MM.1S (cell line): ENCODE measurements at places on chromosomes 1 and 21.

GRCh38 chr1:89890085-89890752, 69.4 kb downstream of the LRRC8D start:
- DNase-seq, result no peak

GRCh38 chr21:37675202-37675801, 241.0 kb downstream of the KCNJ6 start:
- DNase-seq, result peak; percentile 82

GRCh38 chr21:27306791-27307775, 340.2 kb upstream of the ADAMTS5 start:
- DNase-seq, result no peak

DNA sequence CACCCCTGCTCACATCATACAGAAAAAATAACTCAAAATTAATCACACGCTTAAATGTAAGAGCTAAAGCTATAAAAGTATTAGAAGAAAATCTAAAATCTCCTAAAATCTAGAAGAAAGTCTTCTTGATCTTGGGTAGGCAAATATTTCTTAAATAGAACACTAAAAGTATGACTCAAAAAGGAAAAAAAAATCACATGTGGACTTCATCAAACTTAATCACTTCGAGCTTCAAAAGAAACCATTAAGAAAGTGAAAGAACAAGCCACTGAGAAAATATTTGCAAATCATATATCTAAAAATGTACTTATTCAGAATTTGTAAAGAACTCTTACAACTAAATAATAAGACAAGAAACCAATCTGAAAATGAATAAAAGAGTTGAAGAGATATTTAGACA, 32.7 kb downstream of the LRRC52 start:
- DNase-seq, result peak; percentile 44

GRCh38 chr1:101139821-101140718, 96.7 kb upstream of the S1PR1 start:
- DNase-seq, result no peak

DNA sequence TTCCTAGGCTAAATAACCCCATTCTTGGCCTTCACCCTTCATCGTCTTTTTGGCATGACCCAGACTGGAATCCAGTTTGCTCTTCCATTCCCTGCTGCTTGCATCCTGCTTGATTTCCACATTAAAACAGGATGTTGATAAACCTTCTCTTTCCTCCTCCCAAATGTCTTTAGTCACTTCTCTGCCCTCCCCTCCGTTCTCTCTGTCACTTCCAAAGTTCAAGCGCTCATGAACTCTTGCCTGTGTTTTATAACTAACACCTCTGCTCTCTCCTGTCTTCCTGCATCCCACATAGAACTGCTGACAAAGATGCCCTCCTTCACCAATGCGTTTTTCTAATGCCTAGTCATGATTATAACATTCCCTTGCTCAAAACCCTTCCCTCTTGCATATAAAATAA, 65.6 kb upstream of the SLC44A3 start:
- no peak for DNase-seq

DNA sequence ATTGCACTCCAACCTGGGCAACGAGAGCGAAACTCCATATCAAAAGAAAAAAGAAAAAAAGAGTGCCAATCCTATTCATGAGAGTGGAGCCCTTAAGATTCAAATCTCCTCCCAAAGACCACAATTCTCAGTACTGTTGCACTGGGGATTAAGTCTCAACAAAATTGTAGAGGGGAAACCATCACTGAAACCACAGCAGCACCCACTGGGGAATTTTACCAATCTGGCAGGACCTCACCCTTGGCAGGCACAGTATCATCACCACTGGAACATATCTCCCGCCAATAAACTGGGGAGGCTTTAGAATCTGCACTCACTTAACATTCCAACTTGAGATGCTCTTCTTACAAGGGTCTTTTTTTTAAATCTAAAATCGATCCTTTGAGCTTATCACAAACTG, 41.0 kb downstream of the LRRC40 start:
- no peak for DNase-seq

- no peak for DNase-seq
These were observed 93.4 kb downstream of the TGFBR3 start for GRCh38 chr1:91792489-91793071.

DNA sequence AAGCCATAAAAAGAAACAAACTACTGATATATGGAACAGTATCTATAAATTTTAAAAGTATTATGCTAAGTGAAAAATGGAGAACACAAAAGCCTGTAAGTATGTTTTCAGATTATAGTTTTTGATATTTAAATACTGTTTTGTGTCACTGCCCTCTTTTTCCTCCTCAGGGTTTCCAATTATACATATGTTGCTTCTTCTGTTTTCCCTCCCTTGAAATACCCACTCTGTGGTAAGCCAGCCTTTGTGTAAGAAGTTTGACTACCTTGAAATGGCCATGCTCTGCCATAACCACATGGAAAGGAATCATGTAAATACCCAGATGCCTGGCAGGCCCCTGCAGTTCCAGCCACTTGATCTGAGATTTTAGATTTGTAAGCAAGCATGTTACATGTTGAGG, 248.3 kb downstream of the AKT3 start:
- no peak for DNase-seq

GRCh38 chr1:9128166-9128519, 759 bp downstream of the GPR157 start:
- no peak for DNase-seq

DNA sequence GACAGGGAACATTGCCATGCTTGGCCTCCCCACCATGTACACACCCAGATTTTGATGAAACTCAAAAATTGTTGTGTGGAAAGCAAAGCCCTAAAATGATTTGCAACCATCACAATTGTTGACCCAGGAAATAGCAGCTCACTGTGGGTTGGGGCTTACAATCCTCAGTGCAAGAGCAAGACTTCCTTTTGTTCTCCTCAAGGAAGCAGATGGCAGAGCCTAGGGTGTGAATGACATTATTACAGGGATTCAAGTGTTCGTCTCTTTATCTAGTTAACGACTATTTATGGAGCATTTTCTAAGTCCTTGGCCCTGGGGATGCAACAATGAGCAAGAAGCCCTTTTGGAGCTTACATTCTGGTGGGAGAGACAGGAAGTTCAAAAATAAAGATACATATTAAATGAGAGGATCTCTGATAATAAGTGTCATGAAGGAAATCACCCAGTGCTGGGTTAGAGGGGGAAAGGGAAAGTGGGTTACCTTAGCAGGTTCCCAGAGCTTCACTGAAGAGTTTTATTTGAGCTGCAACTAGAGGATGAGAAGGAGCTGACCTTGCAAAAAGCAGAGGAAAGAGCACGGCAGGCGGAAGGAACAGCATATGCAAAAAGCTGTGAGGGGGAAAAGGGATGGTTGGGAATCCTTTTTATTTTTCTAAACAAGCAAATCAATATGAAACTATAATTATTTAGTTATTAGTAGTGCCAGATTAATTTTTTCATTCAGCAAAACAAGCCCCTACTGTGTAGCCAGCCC, 38.5 kb upstream of the ID3 start:
- no peak for DNase-seq

GRCh38 chr21:14528815-14529214, 17.3 kb downstream of the SAMSN1 start:
- DNase-seq, result no peak

GRCh38 chr1:231421971-231422797, at the start of gene EGLN1:
TSS of gene EGLN1 (minus strand) at chr1:231422287. CDS start at chr1:231421888, 399 bp downstream.
- DNase-seq, result peak; percentile 95

DNA sequence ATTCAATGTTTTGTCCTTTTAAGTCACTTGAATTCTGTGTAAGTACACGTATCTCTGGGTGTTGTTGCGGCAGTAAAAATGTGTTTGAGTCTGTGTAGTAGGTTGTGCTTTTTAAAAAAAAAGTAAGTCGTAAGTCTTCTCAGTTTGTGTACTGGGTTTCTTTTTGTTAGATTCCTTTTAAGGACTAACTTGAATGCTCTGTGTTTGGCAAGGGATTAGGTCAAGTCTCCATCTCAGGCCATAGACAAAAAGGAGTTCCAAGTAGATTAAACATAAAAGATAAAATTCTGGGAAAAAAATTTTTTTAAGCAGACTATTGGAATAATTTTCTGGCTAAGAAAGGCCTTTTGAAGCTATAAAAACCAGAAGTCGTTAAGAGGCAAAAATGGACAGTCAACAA, 113.1 kb downstream of the ATP5PO start:
- DNase-seq, result no peak

GRCh38 chr1:19011845-19012231, 55.4 kb upstream of the IFFO2 start:
- no peak for DNase-seq

- DNase-seq, result no peak
These were observed 47.0 kb upstream of the SDC3 start for GRCh38 chr1:30955448-30956015.

DNA sequence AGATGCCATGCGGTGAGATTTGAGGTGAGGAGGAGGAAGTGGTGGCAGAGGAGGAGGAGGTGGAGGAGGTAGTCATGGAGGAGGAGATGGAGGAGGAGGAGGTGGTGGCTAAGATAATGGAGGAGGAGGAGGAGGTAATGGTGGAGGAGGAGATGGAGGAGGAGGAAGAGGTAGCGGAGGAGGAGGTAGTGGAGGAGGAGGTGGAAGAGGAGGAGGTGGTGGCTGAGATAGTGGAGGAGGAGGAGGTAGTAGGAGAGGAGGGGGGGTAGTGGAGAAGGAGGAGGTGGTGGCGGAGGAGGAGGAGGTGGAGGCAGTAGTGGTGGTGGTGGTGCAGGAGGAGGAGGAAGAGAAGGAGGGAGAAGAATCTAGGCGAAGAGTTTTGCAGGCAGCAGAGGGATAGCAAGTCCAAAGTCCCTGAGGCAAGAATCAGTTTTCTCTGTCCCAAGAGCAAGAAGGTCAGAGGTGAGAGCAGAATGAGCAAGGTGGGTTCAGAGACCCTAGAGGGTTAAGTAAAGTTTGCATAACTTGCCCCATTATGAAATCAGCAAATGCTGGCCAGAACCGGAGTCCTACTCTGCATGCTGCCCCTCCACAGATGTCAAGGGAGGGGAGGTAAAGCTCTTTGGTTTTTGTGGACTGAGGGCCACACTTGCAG, 38.9 kb upstream of the GNPAT start:
- DNase-seq, result no peak

DNA sequence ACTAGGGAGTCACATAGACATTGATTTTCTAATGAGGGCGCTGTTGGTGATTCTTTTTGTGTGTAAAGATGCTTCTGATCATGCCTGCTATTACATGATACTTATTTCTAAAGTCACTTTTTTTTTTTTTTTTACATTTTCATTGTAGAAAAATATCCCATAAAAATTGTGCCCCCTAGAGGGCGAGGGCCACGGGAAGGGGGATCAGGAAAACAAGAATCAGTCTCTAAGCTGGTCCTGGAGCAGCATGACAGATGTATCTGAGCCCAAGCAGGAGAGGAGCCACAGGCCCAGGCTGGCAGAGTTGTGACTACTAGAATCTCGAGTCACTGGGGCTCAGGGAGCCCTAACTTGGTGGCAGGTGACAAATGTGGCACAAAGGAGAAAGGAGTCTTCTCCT, 28.1 kb downstream of the ZSCAN20 start:
- DNase-seq, result no peak

GRCh38 chr1:8777867-8778266, 39.6 kb downstream of the RERE start:
- DNase-seq, result no peak

DNA sequence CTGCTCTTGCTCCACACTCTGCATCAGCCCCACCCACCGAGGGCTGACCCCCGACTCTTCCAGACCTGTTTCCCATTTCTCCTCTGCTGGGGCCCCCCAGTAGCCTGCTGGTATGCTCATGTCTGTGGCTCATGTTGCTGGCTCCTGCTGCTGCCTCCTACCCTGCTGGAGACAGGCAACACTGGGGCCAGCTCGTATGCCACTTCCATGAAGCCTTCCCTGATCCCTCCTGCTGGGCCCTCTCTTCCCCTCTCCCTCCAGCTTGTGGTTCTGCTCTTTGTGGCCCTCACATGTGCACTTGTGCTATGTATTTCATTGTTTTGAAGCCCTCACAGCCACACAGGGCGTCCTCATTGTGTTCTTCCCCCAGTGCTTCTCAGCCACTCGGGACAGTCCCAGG, 40.5 kb downstream of the CNN3 start:
- DNase-seq, result no peak

DNA sequence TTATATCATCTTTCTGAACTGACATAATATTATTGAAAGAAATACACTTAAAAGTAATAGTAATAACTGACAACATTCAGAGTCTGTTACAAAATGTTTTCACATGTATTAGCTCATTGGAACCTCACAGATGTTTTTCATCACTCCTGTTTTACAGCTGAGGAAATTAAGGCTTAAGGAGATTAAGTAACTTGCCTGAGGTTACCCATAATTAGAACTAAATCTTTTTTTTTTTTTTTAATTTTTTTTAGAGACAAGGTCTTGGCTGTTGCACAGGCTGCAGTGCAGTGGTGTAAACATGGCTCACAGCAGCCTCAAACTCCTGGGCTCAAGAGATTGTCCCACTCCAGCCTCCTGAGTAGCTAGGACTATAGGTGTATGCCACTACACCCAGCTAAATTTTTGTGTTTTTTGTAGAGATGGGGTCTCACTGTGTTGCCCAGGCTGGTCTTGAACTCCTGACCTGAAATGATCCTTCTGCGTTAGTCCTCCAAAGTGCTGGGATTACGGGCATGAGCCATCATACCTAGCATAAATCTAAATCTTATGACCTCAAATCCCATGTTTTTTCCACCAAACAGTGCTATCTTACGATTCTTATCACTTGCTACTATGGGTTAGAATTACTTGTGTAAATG, 64.7 kb upstream of the MACF1 start:
- DNase-seq, result no peak

GRCh38 chr1:187513190-187513589, 684.4 kb downstream of the PLA2G4A start:
- no peak for DNase-seq

DNA sequence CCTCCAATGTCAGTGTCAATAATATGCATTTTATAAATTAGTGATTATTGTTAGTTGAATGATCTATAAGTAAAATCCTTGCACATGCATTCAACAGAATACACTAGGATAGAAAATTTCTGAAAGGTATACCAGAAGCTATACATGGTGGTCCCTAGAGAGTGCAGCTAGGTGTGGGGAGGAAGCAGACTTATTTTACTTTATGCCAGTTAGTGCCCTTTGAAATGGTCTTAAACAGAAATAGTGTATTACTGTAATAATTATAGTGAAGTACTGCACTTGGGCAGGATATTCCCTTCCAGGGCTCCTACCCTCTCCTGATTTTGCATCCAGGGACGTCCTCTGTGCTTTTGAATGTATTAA, 23.2 kb upstream of the WDR26 start:
- no peak for DNase-seq

GRCh38 chr1:94887603-94888171, 39.2 kb downstream of the CNN3 start:
- no peak for DNase-seq

DNA sequence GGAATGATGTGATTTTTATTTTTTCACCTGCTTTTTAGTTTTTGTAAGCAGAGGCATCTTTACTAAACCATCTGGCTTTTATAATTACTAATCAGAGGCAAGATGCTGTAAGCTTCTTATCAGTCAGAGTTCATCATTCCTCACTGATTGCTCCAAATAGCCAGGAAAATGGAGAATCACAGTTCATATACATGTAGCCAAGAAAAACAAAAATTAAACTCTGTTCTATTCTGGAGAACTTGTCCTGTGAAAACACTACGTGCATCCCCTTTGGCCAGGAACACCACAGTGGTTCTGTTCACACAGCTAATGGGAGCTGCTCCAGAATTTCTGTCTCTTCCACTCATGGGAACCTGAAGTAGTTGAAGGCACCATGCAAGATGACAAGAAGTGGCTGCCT, 725.5 kb upstream of the CHRM3 start:
- no peak for DNase-seq
